ENCODE measurements at places on chromosomes 5 and 9.

- no peak for DNase-seq
These were observed 50.7 kb upstream of the CAMK4 start for GRCh38 chr5:111173476-111173875.

DNA sequence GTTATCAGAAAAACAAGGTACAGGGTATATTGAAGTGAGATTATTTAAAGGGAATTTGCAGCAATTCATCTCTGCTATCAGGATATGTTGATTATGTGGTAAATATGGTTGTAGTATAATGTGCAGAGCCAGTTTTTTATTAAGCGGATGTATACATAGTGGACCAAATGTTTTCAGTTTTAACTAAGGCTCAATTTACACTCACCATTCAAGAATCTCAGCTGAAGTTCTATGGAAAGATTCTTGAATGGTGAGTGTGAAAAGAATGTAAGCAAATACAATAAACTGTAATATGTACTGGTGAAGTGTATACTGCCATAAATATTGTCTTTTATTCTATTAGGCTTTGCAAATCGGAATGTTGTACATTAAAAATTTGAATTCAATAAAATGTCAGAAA, 895.9 kb upstream of the CDH10 start:
- DNase-seq, result no peak

DNA sequence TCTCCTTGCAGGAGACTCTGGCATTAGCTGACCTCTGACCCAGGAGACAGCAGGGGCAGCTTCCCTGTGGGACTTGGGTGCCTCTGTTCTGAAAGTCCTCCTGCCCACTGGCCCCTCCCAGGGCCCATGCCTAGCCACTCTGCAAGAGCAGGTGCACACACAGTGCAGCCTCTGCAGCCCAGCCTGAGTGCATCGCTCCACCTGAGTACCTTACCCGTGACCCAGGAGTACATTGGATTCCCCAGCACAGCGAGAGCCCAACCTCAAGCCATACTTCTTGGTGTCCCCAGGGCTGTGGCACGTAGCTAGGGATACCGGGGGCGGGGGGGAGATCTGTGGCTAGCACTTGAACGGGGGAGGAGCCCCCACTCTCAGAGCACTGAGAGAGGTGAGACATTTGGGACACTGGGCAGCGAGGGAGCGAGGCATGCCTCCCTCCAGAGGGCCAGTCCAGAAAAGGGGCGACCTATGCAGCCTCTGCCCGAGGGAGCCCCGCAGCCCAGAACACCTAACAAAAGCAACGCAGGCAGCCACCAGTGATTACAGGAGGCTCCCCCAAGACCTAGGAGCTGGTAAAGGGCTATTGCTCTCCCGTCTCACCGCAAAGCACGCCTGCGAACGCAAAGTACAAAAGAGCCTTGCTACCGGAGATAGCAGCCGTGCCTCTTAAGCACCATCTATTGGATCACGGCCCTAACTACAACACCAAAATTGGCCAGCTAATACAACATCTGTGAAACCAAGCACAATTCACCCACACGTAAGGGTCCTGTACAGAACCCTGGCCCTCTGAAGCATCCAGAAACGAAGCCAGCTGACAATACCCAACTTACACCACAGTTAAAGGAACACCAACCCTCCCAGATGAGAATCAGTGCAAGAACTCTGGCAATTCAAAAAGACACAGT, 826 bp upstream of the PRDM9 start:
- no peak for DNase-seq

DNA sequence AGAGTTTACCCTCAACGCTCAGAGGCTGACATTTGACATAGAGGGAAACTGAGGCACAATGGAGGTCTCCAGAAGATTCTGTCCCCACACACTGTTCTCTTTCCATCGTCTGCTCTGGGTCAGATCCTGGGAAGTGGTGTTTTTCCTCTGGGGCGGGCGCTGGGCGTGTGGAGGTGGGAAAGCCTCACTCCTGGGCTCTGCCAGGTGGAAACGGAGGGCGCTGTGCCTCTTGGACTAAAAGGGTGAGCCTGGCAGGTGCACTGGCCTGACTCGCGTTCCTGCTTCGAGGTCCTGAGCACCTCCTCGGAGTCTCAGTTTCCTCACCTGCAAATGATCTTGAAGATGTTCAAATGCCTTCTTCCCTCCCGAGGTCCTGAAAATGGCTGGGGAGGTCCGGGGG, 25.7 kb upstream of the FCN1 start:
- no peak for DNase-seq

DNA sequence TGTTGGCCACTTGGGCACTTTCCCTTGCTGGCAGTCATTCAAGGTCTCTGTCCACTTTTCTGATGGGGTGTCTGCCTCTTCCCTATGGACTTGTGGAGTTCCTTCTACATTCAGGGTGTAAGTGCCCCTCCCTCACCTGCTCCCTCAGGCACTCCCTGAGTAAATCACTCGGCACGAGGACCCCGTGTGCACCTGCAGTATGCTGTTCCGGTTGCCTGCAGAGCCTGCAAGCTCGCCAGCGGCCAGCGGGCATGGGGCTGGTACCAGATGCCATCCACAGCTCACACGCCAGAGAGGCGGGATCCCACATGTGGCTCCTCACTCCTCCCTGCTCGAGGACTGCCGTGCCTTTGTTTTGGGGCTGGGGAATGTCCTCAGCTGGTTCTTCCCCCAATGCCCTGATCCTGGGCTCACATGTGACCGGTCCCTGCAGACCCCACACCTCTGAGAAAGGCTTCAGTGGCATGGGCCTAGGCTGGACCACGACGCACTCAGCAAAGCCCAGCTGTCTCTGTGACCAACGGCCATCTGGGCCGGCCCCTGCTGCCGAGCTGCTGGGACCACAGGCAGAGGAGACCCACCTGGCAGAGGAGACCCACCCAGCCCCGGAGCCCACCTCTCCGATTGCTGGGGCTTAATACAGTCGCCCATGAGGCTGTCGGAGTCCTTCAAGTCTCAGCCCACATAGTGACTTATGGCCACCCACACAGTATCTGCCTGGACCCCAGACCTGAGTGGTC, 46.1 kb upstream of the CLPTM1L start:
- no peak for DNase-seq

DNA sequence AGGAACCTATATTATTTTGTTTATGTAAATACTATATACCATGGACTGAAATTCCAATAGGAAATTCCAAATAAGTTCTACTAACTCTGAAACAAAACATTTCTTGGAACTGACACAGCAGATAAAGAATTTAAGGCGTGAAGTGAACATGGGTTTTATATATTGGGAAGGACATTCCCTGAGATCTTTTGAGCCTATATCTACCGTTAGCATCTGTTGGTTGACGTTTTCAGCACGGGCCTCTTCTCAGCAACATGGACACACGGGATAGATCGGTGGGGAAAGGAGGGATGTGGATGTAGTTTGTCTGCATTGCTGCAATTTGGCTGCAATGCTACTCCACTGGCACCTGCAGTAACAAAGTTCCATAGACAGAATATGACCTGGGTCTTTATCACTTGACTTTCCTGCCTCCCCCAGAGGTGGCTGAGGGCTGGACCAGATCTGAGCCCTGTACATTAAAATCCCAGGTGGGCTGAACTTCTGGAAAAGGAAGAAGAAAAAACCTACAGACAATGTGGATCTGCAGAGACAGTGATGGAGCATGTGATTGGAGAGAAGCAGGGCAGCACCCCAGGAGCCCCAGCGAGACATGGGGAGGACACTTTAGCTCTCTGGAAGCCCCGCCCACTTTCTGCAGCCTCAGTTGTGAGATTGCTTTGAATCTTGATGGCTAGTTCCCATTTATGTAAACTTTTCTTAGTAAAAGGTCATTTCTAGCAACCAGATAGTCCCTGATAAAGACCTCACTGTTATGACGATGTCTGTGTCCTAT, 91.2 kb upstream of the CPEB4 start:
- DNase-seq, result no peak

DNA sequence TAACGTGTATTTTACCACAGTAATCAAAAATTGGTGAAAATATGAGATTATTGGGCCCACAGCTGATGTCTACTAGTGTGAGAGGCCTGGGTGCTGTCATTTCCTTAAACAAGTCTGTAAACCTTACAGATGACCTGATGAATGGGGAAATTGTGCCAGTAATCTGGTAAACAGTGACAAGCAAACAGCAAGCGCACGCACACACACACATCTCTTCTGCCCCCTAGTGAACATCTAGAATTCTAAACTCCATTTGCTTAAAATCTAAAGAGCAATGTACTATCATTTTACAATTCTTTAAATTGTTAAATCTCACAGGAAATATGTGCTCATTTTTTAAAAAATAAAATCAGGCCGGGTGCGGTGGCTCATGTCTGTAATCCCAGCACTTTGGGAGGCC, 7.5 kb upstream of the RAPGEF1 start:
- no peak for DNase-seq

GRCh38 chr5:90547072-90547536, 11.5 kb upstream of the ADGRV1 start:
- no peak for DNase-seq

DNA sequence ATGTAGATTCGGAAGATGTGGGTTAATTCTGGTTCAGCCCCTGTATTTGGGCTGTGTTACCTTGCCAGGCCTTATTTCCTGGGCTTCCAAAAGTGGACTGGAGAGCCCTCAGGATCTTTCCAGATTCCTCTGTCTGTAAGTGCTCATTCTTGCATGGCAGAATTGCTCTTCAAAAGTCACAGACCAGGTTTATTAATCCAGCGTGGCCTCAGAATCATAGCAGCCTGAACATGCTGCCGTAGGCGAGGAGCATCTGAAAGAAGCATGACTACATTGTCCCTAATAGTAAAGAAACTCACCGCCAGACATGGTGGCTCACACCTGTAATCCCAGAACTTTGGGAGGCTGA, 307.8 kb downstream of the GADD45G start:
- DNase-seq, result no peak

- no peak for DNase-seq
These were observed 40.1 kb downstream of the SLC6A3 start for GRCh38 chr5:1405121-1405520.
